ENCODE measurements at places on chromosomes 12 and 14.
A peak's percentile ranks its signal among the peaks of the same experiment; 100 is the strongest.

GRCh38 chr12:66964629-66965028 lies 285.8 kb upstream of the GRIP1 start:
- peak; percentile 83 for DNase-seq

GRCh38 chr14:96215452-96216244 lies 11.0 kb downstream of the BDKRB2 start:
- no peak for DNase-seq

DNA sequence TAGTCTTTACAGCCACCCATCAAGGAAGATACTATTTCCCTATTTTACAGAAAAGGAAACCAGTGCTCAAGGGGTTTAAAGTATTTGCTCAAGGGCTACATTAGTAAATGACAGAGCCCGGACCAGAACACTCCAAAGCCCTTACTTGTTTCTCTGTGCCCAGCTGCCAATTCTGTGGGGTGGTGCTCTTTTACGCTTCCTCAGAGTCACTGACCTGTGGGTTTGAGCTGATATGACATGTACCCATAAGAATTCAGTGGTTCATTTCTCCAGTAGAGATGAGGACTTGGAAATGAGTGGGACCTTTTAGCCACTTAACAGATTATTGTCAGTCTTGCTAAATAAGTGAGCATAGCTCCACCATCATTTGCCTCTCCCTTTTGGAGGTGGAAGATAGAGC lies 37.4 kb upstream of the NKX2-8 start:
- no peak for DNase-seq

- DNase-seq: peak; percentile 53
These were observed 20.6 kb downstream of the CNIH1 start for GRCh38 chr14:54420478-54421142.

- no peak for DNase-seq
These were observed 18.0 kb downstream of the FMNL3 start for GRCh38 chr12:49689237-49689636.

GRCh38 chr12:29743801-29744200 lies 39.9 kb downstream of the TMTC1 start:
- DNase-seq: peak; percentile 98

DNA sequence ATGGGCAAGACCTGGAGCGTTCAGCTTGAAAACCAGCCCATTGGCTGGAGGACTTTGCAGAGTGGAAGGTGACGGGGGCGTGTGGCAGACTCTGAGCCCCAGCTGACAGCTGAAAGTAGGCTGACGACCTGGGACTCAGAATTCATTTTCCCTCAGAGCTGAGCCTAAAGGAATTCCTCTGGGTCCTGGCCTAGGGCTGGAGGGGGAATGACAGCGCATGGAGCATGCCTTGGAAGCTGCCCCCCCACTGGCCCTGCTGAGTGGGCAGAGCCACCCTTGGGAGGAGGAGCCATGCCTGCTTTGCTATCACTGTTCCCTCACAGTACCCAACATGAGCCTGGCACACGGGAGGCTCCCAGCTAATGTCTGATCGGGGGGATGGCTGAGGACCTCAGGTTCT lies 25.4 kb upstream of the SMOC1 start:
- DNase-seq: no peak

- DNase-seq: no peak
These were observed 11.5 kb upstream of the EID3 start for GRCh38 chr12:104291867-104292524.

GRCh38 chr14:76309572-76310162 lies 66.3 kb upstream of the ESRRB start:
- no peak for DNase-seq

DNA sequence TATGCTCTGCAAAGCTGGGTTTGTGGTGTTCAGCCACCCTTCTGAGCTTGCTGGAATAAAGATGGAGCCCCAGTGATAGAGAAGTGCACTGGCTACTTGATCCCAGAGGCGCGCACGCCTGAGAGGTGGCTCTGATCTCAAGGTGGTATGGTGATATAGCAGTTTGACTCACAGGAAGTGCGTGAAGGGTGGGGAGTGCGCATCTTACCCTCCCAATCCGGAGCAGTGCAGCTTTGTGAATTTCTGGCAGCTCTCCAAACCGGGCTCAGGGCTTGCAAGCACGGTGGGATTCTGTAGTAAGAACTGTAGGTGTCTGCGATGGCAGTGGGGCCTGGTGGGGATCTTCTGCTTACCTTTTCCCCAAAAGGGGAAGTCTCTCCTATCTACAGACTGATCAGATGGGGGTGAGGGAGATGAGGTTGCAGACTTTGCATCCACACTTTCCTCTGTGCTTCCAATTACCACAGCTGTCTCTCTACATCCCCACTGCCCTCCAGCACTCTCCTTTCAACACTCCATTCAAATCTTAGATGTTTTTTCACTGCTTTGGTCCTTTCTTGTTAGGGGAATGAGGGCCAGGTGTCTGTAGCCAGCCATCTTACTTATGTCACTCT lies 197.4 kb upstream of the SLC38A2 start:
- no peak for DNase-seq

DNA sequence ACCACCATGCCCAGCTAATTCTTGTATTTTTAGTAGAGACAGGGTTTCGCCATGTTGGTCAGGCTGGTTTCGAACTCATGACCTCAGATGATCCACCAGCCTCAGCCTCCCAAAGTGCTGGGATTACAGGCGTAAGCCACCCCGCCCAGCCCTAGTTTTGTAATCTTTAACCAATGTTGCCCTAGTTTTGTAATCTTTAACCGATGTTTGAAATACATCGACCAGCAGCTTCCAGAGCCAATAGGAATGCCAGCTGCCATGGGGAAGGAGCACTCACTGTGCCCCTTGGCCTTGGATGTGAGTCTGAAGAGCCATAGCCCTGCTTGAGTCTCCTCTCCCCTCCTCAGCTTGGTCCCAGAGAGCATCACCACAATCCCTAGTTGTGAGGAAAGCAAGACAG lies 209.3 kb upstream of the RGS6 start:
- DNase-seq: no peak

Measured in amniotic epithelial cell (primary cell).